ENCODE measurements at places on chromosomes 1 and 21.

DNA sequence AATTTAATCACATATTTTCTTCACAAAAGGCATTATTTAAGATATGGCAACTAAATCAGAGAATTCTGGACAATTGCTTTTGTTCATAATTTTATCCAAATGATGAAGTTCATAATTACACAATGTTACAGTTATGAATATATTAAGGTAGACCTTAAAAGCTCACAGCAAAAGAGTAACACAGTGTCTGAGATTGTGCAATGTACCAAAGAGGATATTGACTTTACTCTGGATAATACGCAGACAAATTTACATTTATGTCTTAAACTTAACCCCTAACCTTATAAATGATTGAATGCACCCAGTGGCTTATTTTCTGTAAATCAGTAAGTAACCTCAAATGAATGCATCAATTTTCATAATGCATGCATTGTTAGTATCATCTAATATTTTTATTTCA is 216.2 kb upstream of the SAMSN1 start:
- DNase-seq, result no peak

DNA sequence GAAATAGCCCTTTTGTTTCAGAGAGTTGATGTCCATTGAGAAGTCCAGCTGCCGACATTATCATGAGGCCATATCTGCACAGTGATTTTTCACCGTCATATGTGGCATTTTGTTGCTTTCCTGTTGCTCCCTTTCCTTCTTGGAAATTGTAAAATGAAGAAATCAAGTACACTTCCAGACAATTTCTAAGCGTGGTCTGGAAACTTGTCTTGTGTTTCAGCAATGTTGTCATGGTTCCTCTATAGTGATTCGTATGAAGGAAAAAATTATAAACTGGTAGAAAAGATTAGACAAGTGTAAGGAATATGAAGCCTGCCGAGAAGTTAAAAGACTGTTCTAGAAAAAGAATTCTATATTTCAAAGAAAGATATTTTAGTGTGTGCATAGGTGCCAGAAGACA is 17.7 kb downstream of the NTNG1 start:
- DNase-seq, result no peak

DNA sequence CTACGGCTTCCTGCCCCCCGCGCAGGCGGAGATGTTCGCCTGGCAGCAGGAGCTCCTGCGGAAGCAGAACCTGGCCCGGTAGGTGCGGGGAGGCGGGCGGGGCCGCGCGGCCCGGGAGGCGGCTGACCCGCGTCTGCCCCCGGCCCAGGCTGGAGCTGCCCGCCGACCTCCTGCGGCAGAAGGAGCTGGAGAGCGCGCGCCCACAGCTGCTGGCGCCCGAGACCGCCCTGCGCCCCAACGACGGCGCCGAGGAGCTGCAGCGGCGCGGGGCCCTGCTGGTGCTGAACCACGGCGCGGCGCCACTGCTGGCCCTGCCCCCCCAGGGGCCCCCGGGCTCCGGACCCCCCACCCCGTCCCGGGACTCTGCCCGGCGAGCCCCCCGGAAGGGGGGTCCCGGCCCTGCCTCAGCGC is 16.6 kb downstream of the NOC2L start:
- peak; percentile 48 for DNase-seq

DNA sequence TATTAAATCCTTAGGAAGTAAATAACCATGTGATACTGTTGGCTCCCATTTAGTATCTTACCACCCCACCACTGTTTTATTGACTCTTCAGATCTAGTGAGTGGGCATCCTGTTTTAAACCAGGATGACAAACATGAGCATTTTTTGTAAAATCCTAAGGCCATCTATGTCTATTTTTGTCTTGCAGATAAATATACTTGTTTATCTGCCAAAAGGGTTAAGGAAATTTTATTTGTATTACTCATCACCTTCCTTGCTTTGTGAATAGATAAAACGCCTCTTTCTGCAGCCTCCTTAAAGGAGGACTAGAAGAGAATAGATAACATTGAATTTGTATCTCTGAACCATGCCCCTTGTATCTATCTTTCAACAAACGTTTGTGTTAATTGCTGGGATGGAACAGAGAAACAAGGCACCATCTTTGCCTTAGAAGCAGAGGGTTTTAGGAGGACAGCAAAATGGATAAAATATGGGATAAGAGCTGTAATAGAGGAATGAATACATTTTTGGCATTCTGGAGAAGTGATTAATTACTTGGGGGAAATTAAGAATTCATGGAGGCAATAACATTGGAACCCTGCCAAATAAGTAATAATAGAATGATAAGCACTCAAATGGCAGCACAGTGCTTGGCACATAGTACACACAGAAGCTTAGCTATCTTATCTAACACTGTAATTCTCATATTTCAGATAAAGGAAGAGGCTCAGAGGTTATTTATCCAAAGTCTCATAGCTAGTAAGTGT is 14.7 kb downstream of the YTHDF2 start:
- DNase-seq, result no peak

GRCh38 chr1:218454700-218455282 is 109.7 kb downstream of the TGFB2 start:
- no peak for DNase-seq

GRCh38 chr1:170146720-170147263 is 1.0 kb downstream of the NTMT2 start:
- no peak for DNase-seq

- DNase-seq, result no peak
Measured at GRCh38 chr1:63592536-63593302, 492 bp upstream of the PGM1 start.

DNA sequence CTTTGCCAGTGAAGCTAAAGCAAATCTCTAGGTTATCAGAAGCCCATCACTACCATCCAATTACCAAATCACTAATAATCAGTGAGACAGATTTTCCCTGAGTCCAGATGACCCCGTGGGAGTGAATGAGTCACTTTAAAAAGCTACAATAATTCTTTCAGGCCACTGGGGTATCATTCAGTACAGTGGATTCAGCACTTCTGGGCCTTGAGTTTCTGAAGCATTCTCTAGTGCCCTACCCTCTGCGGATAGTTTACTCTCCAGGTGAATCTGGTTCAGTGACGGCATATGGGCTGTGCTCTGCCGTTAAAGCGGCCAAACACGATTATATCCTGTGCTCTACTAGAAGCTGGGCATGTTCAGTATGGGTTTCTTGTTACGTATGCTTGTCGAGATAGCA is 26.1 kb downstream of the NR5A2 start:
- no peak for DNase-seq

DNA sequence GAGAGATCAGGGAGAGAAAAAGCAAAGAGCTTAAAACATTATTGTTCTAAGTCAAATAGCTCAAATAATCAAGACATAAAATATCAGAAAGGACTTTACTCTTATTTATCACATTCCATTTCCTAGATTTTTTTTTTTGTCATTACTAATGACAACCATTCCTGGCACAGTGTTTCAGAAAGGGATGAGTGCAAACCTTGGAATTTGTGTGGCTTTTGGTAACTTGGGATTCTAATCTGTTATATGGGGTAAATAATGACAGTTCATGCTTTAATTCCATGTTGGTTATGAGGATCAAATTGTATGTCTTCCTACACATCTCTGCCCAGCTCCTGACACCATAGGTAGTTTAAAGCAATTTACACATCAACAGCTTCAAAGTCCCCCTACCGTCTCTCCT is 358.4 kb upstream of the ADGRL4 start:
- no peak for DNase-seq

GRCh38 chr1:202143011-202143767 is 1.3 kb downstream of the ARL8A start:
- DNase-seq, result no peak

DNA sequence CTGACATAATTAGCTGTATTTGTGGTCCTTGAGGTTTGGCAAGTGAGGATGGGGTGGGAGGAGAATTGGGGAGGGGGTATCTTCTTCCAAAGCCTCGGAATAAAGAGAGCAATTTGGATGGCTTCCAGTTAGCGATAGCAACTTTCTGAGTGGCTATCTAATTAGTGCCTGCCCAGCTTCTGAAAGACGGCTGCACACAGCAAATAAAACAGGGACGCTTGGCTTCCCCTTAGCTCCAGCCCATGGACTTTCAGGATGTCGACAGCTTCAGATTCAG is 31.1 kb downstream of the KLHDC7A start:
- peak; percentile 99 for DNase-seq

- DNase-seq, result no peak
Measured at GRCh38 chr1:208820580-208821212, 576.5 kb upstream of the PLXNA2 start.

DNA sequence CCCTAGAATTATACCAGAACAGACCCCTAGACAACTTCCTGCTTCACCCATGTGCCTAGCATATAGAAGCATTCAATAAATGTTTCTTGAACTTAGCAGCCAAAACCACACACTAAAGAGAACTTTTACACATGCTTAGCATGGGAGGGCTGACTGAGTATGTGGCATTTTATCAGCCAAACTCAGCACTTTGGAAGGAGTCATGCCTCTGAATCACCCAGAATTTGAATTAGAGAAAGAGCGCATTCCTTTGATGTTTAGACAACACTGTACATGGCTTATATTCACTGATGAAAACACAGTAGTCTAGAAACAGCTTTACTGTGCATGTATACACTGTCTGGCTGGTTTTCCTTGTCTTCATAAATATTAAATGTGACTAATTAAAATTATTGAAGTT is 26.1 kb downstream of the SPAG17 start:
- DNase-seq, result no peak

GRCh38 chr1:221303623-221304022 is 424.4 kb downstream of the HLX start:
- no peak for DNase-seq

GRCh38 chr1:13881385-13882088 is 181.5 kb downstream of the PRDM2 start:
- DNase-seq, result no peak

DNA sequence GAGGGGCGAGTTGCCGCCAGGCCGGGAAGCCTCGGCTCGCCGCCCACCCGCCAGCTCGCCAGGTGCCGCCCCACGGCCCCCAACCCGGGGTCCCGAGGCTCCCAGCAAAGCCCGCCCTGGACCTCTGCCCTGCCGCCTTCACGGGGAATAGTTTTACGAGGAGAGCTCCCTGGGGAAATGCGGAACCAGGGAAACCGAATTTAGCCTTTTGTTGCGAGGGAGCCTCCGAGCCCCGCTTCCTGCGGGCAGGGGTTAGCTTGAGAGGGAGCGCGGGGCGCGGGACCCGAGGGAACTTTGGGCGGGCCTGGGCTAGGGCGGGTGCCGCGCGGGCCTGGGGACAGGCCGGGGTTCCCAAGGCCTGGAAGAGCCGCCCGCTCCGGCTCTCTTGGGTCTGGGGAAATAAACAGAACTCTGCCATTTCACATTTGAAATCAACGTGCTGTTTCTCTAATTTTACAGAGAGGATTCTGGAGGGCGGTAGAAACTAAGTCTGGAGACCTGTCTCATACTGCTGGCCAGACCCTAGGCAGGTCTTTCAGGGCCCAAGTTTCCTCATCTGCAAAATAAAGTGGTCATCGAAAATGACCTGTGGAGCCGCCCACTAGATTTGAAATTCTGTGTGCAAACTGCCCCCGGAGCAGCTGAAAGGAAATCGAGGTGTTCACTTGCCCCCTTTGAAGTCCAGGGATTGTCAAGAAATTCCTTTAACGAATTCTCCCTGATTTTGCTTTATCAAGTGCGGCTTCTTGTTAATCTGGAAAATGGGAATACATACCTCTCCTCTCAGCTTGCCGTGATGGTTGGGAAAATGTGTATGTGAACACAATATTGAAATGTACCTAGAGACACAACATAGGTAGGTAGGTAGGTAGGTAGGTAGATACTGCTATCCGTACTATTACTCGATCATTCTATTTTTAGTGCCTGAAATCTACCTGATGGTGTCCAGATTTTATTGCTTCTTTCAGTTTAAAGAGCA is 749 bp upstream of the GLUL start:
- peak; percentile 77 for DNase-seq

GRCh38 chr1:184608990-184609389 is 145.7 kb downstream of the EDEM3 start:
- no peak for DNase-seq

DNA sequence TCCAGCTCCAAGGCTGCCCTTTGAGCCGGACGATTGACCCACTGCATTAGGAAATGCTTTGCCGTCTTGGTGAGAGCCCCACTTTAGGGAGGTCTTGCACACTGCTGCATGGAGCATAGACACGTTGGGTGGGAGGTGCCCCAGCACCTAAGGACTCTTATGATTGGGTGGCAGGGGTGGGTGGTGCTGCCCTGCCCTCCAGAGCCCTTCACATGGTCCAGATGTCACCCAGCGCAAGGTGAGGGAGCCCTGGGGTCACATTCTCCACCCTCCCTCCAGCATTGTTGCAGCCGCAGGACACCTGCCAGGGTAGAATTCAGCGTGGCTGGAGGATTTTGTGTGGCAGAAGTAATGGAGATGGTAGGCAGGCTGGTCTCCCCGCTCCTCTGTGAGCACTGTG is 137.4 kb upstream of the COL6A1 start:
- DNase-seq, result no peak

Data from NCI-H1105 treated with DMSO at 0.1 percent for 48 hours (cell line).